H9 (cell line): ENCODE measurements at places on chromosomes 7 and 10.
A peak's percentile ranks its signal among the peaks of the same experiment; 100 is the strongest.

GRCh38 chr7:30162622-30163124, 27.9 kb downstream of the MTURN start:
- DNase-seq = no peak

DNA sequence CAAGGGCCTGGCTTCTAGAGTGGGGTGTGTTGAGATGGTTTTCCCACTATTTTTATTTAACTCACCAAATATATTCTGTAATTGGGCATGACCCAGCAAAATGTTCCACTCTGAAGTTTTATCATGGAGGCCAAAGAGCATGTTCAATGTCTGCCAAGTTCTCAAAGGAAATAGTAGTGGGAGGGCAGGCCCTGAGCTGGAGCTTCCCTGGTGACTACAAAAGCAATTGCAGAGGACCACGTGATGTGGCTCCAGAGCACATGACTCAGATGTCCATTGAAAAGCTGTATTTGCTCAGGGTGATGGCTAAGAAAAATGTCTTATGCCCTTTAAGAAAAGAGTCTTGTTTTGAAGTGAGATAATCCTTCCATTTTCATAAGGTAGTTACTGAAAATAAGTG, 1024.8 kb downstream of the LRMDA start:
- DNase-seq = no peak

DNA sequence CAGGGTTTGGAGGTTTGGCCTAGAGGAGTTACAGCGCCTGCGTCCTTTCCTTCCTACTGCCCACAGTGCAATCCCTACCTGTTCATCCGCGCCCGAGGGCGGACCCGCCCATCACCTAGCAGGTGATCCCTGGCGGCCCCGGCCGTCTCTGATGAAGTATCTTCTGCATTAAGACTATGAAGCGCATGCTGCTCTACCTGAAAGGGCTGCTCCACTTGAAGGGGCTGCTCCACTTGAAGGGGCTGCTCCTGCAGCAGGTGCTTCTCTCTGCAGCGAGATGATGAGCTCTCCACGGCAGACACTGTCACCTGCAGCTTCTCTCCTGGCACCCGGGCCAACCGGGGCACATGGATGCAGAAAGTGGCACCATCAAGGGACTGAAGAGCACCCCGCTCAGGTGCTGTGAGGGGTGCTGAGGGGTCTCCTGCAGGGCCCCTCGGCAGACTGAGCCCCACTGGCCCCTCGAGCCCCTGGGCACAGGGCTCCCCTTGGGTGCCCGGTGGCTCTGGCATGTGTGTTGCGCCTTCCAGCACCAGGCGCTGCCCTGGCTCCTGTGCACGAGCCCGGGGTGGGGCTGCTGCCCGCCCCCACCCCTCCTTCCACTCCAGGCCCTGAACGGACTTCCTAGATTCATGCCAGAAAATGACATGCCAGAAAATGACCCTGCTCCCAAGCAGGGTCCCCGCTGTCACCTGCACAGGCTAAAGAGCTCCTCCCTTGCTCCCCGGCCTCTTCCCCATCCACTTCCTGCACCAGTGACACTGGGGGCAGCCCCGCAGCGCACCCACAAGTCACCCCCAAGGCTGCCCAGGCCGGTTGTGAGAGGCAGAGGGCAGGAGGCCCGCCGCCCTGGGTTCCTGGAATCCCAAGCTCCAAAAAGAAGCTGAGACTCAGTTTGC, 29.4 kb downstream of the WDR86 start:
- DNase-seq = no peak

DNA sequence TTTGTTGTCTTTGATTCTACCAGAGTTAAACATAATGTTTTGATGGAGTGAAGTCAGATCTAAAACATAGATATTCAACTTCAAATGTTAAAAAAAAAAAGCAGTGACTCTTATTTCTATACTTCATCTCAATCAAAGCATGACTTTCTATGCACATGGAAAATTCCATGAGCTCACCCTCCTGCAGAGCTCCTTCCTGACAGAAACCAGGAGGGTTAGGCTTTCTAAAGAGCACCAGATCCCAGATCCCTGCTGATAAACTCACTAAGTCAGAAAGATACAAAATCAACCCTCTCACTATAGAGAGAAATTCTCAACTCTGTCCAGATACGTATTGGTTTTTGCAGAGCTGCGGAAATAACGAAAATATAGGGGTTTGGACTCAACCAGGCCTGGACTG, 122.6 kb downstream of the FAM107B start:
- no peak for DNase-seq

DNA sequence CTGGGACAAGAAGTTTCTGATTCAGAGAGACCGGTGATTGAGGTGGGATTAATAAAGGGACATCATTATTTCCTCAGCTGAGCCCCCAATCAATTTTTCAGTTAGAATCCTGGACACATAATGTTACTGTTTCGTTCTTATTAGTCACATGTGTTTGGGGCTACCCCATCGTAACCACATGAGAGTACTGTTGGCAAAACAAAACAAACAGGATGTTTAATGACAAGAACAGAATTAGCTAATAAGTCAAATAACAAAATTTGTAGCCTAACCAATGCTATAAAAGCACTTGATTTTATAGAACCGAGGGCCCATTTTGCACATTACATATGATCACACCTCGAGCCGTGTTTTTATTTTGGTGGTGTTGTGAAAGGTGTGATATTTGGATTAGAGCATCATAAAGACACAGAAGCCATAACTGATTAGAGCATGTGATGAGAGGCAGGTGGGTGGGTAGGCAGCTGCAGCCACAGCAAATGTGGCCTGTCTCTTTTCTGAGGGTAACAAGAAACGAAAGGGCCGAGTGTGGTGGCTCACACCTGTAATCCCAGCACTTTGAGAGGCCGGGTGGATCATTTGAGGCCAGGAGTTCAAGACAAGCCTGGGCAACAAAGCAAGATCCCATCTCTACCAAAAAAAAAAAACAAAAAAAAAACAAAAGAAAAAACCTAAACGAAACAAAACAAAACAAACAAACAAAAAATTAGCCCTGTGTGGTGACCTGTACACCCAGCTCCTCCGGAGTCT, 1.8 kb upstream of the VWC2 start:
- DNase-seq = no peak

- DNase-seq = no peak
Measured at GRCh38 chr10:62619413-62619738, 185.1 kb upstream of the ADO start.

GRCh38 chr7:110595694-110596093, 495.2 kb upstream of the LRRN3 start:
- DNase-seq = no peak

GRCh38 chr10:30553626-30554439, 75.7 kb downstream of the LYZL2 start:
- peak; percentile 80 for DNase-seq

DNA sequence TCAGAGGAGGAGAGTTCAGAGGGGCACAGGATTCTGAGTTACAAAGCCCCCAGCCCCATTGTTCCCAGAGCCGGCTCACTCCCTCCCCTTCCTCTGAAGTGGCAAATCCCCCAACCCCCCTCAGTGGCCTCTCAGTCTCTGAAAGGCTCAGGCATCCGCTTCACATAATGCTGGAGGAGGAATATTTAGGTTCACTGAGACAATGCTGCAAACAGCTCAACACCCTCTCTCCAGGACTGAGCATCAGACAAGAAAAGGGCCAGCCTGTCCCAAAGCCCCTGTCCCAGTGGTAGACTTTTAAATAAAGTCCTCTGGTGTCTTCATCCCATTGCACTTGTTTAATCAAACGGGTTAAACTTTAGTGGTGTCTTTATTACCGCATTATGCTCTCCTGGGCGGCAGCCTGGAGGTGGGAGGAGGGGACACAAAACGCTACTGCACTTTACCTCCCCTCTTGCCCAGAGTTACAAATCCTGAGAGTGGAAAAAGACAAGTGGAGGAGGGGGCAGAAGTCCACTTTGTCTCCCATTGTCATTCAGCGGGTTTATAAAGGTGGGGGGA, 257.9 kb downstream of the FGFR2 start:
- peak; percentile 49 for DNase-seq

DNA sequence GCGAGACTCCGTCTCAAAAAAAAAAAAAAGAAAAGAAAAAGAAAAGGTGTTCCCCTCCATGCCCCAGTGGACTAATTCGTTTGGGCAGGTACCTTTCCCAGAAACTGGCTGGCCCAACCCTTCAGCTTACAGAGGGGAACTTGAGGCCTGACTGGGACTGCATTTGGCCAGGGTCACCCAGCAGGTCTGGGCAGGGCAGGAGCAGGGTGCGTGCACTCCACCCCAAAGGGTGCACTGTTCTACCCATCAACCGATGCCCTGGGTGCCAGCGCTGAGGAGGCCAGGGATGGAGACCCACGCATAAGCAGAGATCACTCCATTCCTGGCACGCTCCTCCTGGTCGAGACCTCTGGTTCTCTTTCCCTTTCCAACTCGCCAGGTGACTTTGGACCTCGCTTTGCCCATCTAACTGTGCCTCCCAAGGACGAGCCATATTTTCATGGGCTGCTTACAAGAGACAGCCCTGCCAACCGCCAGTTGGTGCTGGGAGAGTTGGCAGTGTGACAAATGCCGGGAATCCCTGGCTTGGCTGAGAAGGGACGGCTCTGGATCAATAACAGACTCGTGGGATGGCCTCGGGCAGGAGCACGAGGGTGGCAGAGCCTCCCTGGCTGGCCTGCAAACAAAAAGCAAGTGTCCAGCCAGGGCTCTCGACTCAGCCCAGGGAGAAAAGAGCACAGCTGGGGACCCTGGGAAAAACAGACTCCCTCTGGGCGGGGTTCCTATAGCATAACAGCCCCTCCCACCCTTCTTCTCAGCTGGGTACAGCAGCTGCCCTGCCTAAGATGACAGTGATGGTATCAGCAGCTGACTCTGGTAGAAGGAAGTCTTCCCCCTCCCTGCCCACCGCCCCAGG, 7.9 kb downstream of the HSPB1 start:
- no peak for DNase-seq

- no peak for DNase-seq
Measured at GRCh38 chr7:108027239-108027638, 24.3 kb upstream of the LAMB1 start.
